ENCODE measurements at places on chromosomes 2 and 18. TPM values are rescaled to one million over a fixed set of nuclear protein-coding genes. Genes with fewer than 3 reads are reported as not detected.

Gene SERPINB11
- total RNA-seq = not detected

Gene SPDYA
- total RNA-seq = 1.2 TPM

Gene EGR4
- 0.23 TPM for total RNA-seq

Gene AKAIN1
- total RNA-seq = not detected

Gene ATP6V1B1
- total RNA-seq = not detected
